ENCODE measurements at places on chromosomes 12 and 14.

DNA sequence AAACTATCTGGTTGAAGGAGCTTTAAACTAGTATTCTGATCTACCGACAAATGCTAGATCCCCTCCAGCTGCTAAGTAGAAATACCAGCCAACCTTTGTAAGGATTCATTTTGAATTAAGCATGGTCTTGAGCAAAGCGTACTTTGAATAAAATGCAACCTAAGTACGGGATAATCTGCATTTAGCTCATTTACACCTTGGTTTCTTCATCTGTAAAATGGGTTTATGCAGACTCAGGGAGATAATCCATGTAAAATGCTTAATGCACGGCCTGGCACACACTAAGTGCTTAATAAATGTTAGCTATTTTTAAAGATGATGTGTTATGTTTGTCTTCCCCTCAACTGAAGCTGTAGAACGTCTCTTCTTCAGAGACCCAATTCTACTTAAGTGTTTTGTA, 15.9 kb downstream of the EGLN3 start:
- DNase-seq, result no peak

- peak; percentile 20 for DNase-seq
Observed at GRCh38 chr14:68719634-68720384, 73.1 kb downstream of the ZFP36L1 start.

DNA sequence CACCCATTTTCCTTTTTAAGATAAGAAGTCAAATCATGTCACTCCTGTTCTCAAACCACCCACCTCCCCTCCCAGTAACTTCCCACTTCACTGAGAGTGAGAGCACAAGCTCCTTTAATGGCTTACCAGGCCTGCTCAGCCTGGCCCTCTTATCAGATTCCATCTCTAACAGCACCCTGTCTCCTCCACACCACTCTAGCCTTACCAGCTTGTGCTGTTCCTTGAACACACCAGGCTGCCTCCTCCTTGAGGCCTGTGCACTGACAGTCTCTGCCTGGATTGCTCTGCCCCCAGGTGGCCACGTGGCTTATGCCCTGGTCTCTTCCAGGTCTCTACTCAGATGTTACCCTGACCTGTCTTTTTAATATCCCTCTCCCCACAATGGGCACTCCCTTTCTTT, 40.1 kb upstream of the EVL start:
- peak; percentile 55 for DNase-seq

- DNase-seq, result peak; percentile 29
Observed at GRCh38 chr12:116880817-116881324, 370 bp downstream of the HRK start.

DNA sequence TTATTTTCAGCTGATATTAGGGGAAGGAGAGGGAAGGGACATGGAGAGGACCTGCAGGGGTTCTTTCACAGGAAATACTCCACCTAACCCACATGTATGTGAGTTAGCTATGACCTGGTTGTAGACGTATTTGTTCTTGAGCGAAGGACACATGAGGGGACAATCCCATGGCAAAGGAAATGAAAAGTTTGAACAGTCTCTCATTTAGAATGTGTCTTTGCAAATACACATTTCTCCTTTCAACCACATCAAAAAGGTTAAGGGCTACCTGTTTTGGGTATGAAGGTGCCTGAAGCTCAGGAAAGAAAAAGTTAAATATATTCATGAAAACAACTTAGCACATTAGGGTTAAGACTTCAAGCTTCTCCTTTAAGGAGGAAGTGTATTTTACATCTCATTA, 7.4 kb downstream of the PYGL start:
- no peak for DNase-seq

DNA sequence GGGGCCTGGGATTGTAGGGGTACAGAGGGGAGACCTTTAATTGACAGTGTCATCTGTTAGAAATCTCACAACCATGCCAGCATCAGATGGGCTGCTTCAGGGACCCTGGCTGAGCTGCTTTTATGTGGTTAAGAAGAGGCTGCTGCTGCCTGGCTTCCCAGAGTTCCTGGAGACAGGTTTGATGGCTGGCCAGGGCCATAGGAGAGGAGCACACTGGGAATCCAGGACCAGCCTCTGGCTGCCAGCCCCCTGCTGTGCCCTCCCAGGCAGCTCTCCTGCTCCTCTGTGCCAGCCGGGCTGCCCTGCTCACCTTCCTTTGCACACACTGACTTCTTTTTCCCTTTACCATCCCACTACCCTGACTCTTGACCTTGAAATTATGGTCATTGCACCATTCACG, 507 bp upstream of the KRT73 start:
- no peak for DNase-seq

GRCh38 chr12:5910790-5911548, 34.1 kb downstream of the ANO2 start:
- no peak for DNase-seq

- DNase-seq, result no peak
Observed at GRCh38 chr12:6500466-6500865, 6.6 kb downstream of the NCAPD2 start.

DNA sequence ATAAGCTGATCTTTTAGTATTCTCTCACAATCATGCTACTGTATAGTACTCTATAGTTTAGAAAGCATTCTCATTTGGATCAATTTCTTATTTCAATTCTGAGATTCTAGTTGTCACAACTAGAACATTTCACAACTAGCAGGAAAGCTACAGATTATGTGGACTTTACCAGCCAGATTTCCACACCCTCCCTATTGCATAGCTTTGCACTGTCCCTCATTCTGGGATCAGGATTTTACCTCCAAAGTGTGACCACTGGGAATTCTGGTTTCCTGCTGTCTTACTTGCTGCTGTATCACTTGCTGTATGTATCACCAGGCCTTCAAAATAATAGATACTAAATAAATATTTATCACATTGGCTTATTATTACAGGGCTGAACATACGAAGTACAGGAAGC, 10.2 kb upstream of the PELI2 start:
- DNase-seq, result no peak

DNA sequence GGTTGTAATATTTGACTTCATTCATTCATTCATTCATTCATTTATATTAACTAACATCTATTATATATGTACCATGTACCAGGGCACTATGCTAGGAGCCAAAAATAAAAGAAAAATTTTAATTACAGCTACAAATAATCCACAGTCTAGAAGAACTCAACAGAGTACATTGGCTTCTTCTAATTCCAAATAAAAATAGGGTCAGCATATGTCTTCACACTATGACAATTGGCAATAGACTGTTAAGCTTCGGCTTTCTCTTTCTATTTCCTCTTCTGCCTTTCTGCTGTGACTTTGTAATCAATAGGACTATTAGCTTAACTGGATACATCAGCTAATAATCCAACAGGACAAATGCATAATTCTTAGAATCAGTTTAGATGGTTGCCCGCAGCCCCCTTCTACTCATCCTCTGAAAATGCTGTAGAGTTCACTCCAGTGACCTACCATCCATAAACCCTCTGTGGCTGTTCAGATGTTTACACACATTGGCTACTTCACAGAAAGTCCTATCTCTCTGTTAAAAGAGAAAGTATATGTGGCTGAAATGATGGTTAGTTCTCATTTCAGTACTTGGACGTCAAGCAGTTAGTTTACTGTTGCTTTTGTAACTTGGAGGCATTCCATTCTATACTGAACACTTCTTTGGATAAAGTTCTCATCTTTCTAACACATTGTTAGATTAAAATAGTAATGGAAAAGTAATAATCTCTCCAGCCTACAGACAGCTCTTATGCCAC, 445.5 kb upstream of the GARIN6 start:
- no peak for DNase-seq

GRCh38 chr12:122079033-122079531, 526 bp downstream of the MLXIP start:
- peak; percentile 37 for DNase-seq

GRCh38 chr14:62162998-62163589, 400.9 kb downstream of the SNAPC1 start:
- peak; percentile 47 for DNase-seq

DNA sequence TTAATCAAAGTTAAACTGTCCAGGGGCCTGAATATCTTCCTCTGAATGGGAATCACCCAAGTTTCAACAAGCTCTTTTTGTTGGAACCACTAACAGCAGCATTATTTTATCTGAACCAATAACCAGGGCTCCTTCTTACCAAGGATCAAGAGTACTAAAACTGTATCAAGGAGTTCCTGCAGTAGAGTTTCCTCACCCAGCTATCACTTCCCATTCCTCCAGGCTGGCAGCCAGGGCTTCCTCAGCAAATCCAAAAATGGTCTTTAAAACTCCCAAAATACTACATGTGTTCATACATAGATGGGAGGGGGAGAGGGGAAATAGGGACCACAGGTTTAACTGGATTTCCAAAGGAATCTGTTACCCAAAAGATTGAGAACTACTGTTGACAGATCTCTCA, 10.5 kb downstream of the FMNL3 start:
- no peak for DNase-seq

DNA sequence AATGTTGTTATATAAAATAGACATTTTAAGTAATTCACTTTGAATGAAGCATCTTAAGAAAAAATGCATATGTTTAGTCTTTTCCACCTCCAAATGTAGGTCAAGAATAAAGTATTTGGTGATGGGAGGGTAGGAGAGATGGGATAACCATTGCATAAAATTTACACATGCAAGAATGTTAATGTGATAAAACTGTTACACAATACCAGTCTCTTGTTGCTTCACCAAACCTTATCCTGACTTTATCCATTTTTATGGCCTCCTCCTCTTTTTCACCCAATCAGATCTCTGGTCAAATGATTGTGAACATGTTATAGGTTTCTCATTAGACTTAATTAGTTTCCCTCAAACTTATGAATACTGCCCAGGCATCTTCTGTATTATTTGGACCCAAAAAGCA, 994.5 kb upstream of the FLRT2 start:
- DNase-seq, result peak; percentile 3

GRCh38 chr12:65259501-65259900, 19.0 kb upstream of the MSRB3 start:
- no peak for DNase-seq

DNA sequence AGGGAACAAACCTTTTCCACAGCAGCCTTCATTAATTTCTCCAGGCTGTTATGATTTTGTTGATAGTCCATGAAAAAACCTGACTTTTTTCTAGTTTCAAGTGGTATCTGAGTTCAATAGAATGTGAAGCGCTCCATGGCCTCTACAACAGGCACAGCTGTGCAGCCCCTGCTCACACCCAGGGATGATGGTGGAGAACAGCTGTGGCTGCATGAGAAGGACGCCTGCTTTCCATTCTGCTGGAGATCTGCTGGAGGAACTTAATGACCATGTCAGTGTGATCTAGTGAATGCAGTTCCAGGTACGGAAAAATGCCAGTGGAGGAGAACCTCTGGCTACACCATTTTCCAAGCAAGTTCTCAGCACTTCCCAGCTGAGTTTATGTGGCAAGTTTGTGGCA, 80.6 kb downstream of the PIWIL1 start:
- DNase-seq, result no peak
